ENCODE measurements at places on chromosomes 5 and 9. TPM values are rescaled to one million over a fixed set of nuclear protein-coding genes. Genes with fewer than 3 reads are reported as not detected.

GRCh38 chr9:20558566-20559016 lies 63.7 kb downstream of the MLLT3 start:
- H3K4me1 ChIP-seq = peaks cover 17% of the 10 kb centered on the region
- DNase-seq = no peak
- no peak overlapping the region for H3K27ac ChIP-seq
- no peak overlapping the region for H3K4me3 ChIP-seq
- H3K36me3 ChIP-seq = no peaks in the 10 kb centered on the region

DNA sequence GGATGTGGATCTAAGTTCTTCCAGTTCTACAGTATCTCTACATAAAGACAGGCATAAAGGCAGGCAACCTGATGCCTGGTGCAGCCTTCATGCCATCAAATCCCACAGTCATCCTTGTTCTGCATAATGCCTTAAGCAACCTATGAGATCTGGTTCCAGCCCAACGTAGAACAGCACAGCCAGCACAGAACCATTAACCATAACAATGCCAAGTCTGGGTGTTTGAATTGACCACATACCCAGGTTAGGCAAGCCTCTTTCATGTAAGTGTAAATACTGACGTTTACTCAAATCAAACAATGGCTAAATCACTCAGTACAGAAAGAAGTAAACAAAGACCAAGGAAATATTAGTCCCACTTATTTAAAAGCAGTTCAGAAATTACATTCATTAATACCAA lies 195.0 kb downstream of the ADAMTSL1 start:
- H3K4me1 ChIP-seq = no peaks in the 10 kb centered on the region
- no peak overlapping the region for H3K4me3 ChIP-seq

- peak overlapping the region; percentile 98 for H3K27ac ChIP-seq
- H3K36me3 ChIP-seq = peaks cover 18% of the 10 kb centered on the region
- no peak overlapping the region for H3K4me3 ChIP-seq
- DNase-seq = no peak
- no peaks in the 10 kb centered on the region for H3K27me3 ChIP-seq
These were observed 12.1 kb downstream of the FAM78A start for GRCh38 chr9:131264231-131264630.

- DNase-seq = no peak
- H3K27ac ChIP-seq = no peak overlapping the region
- H3K36me3 ChIP-seq = no peaks in the 10 kb centered on the region
- no peaks in the 10 kb centered on the region for H3K27me3 ChIP-seq
These were observed 199.8 kb downstream of the ZNF608 start for GRCh38 chr5:124546643-124547042.

- no peak for DNase-seq
- no peak overlapping the region for H3K27ac ChIP-seq
- H3K4me1 ChIP-seq = no peaks in the 10 kb centered on the region
- no peak overlapping the region for H3K4me3 ChIP-seq
- no peaks in the 10 kb centered on the region for H3K27me3 ChIP-seq
- no peaks in the 10 kb centered on the region for H3K36me3 ChIP-seq
These were observed 105.5 kb upstream of the PITX1 start for GRCh38 chr5:135139381-135140134.

The MAMDC2 gene
- 28.8 TPM for total RNA-seq

- H3K36me3 ChIP-seq = no peaks in the 10 kb centered on the region
- H3K27ac ChIP-seq = peak overlapping the region; percentile 6
- peak overlapping the region; percentile 30 for H3K4me3 ChIP-seq
These were observed 1.0 kb downstream of the BASP1 start for GRCh38 chr5:17218353-17219005.

- H3K4me1 ChIP-seq = no peaks in the 10 kb centered on the region
- H3K36me3 ChIP-seq = no peaks in the 10 kb centered on the region
- no peaks in the 10 kb centered on the region for H3K27me3 ChIP-seq
These were observed 8.1 kb downstream of the TAL2 start for GRCh38 chr9:105670315-105670714.

The GABRA1 gene
- not detected for total RNA-seq

GRCh38 chr5:114857941-114858551 lies 311.7 kb downstream of the TRIM36 start:
- no peaks in the 10 kb centered on the region for H3K27me3 ChIP-seq
- peak; percentile 61 for DNase-seq
- no peaks in the 10 kb centered on the region for H3K36me3 ChIP-seq
- no peak overlapping the region for H3K27ac ChIP-seq

The ISL1 gene
- not detected for total RNA-seq

The RXFP3 gene
- total RNA-seq = not detected

- peak within 1 kb of the TSS; percentile 47 for H3K4me3 ChIP-seq
- no peaks in the 10 kb centered on the region for H3K36me3 ChIP-seq
These were observed at the start of gene LHX2 for GRCh38 chr9:124011460-124012301. LHX2 (plus strand) TSS chr9:124011768; CDS start chr9:124012349, 581 bp downstream.

The ANKRD31 gene
- total RNA-seq = 0.08 TPM

DNA sequence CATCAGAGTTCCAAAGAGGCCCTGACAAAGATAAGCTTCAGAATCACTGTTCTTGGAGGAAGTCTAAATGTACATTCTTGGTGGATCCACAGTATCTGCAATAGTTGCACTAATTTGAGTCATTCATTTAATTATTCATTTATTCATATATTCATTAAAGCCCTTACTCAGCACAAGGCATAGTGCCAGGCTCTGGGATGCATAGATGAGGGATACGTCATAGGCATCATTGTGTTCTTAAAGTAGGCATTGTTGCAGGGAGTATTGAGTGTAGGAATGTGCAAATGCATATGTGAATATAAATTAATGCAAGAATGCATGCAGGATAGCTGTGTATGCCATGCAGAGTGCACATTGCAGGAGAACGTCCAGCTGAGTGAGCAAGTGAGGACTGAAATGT lies 100.7 kb downstream of the DRD1 start:
- no peaks in the 10 kb centered on the region for H3K27me3 ChIP-seq
- H3K27ac ChIP-seq = no peak overlapping the region
- no peaks in the 10 kb centered on the region for H3K36me3 ChIP-seq
- no peak overlapping the region for H3K4me3 ChIP-seq

DNA sequence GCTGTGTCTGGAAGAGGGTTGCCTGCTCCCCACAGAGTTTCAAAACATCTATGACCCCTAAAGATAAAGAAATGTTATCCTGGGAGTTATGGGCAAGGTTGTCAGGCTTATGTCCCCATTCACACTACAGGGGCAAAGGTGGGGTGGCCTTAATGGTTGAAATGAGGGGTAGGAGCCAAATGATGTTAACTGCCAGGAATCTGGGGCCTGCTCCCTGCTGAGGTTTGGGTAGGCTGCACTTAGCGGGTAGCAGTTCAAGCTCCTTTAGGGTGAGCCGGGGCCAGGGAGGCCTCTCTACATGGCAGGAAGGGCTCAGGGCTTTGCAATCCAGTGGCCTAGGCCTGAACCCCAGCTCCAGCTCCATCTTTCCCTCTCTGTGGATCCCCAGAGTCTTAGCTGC lies 3.0 kb downstream of the FGF18 start:
- peaks cover 36% of the 10 kb centered on the region for H3K4me1 ChIP-seq
- H3K36me3 ChIP-seq = no peaks in the 10 kb centered on the region
- DNase-seq = peak; percentile 55
- no peak overlapping the region for H3K27ac ChIP-seq
- H3K27me3 ChIP-seq = no peaks in the 10 kb centered on the region

DNA sequence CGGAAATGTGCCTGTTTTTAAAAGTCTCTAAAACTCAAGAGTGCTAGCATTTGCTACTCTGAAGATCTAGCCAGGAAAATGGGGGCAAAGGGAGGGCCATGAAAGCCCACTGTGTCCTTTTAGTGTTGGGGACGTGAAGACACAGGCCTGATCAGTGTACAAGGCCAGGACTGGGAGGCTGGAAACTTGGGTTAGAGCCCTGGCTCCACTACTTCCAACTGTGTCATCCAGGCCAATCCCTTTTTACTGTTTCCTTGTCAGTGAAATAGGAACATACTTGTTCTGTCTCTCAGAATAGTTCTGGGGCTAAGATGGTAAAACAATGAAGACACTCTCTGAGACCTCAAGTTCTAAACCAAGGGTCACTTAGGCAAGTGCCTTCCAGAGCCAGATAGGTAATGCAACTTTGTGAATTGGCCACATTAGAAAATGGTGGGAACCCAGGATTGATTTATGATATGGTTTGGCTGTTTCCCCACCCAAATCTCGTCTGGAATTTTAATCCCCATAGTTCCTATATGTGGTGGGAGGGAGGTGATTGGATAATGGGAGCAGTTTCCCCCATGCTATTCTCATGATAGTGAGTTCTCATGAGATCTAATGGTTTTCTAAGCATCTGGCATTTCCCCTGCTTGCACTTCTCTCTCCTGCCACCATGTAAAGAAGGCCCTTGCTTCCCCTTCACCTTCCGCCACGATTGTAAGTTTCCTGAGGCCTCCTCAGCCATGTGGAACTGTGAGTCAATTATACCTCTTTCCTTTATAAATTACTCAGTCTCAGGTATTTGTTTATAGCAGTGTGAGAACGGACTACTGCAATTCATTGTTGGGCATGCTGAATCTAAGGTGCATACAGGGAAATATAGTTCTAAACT lies 30.4 kb upstream of the B4GALT1 start:
- peak; percentile 77 for DNase-seq
- no peak overlapping the region for H3K4me3 ChIP-seq
- peak overlapping the region; percentile 70 for H3K27ac ChIP-seq
- no peaks in the 10 kb centered on the region for H3K36me3 ChIP-seq
- H3K27me3 ChIP-seq = no peaks in the 10 kb centered on the region

GRCh38 chr5:109936996-109937395 lies 247.3 kb downstream of the MAN2A1 start:
- no peaks in the 10 kb centered on the region for H3K27me3 ChIP-seq
- H3K4me1 ChIP-seq = no peaks in the 10 kb centered on the region
- no peak overlapping the region for H3K4me3 ChIP-seq
- DNase-seq = no peak

- no peak for DNase-seq
- no peaks in the 10 kb centered on the region for H3K36me3 ChIP-seq
- no peak overlapping the region for H3K4me3 ChIP-seq
These were observed 918.3 kb downstream of the NR2F1-AS1 start for GRCh38 chr5:92662741-92663140.

- H3K27ac ChIP-seq = no peak overlapping the region
- H3K36me3 ChIP-seq = no peaks in the 10 kb centered on the region
- H3K4me1 ChIP-seq = no peaks in the 10 kb centered on the region
These were observed 200.2 kb upstream of the TARS1 start for GRCh38 chr5:33240558-33240957.

- H3K4me3 ChIP-seq = no peak overlapping the region
- DNase-seq = no peak
- no peak overlapping the region for H3K27ac ChIP-seq
- no peaks in the 10 kb centered on the region for H3K4me1 ChIP-seq
These were observed 68.0 kb upstream of the FANCC start for GRCh38 chr9:95385521-95385920.

- no peak overlapping the region for H3K27ac ChIP-seq
- H3K4me1 ChIP-seq = no peaks in the 10 kb centered on the region
- no peaks in the 10 kb centered on the region for H3K27me3 ChIP-seq
- H3K4me3 ChIP-seq = no peak overlapping the region
- DNase-seq = no peak
These were observed 54.0 kb upstream of the HSPB3 start for GRCh38 chr5:54401515-54401914.

DNA sequence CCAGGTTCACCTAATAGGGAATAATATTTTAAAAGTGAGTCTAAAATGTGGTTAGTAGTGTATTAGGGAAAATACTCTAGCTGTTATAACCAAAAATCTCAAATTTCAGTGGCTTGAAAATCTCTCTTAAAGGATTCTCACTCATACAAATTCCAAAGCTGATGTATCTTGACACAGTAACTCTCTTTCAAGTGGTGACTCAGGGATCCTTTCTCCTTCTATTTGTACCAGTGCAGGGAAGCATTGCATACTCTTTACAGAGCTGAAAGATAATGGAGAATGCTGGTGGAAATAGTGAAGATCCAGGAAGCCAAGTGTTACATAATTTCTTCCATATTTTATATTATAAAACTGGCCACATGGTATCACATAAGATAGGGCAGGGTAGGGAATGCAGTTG lies 560.2 kb upstream of the CDH9 start:
- no peaks in the 10 kb centered on the region for H3K4me1 ChIP-seq
- no peak overlapping the region for H3K4me3 ChIP-seq
- H3K27me3 ChIP-seq = no peaks in the 10 kb centered on the region
- no peaks in the 10 kb centered on the region for H3K36me3 ChIP-seq
- DNase-seq = no peak

GRCh38 chr9:16143947-16144890 lies 591.4 kb downstream of the CCDC171 start:
- peaks cover 4% of the 10 kb centered on the region for H3K4me1 ChIP-seq
- H3K36me3 ChIP-seq = no peaks in the 10 kb centered on the region
- no peaks in the 10 kb centered on the region for H3K27me3 ChIP-seq
- no peak overlapping the region for H3K4me3 ChIP-seq

GRCh38 chr9:124551472-124552272 lies 44.5 kb upstream of the NR5A1 start:
- H3K4me1 ChIP-seq = no peaks in the 10 kb centered on the region
- no peak overlapping the region for H3K27ac ChIP-seq
- H3K36me3 ChIP-seq = no peaks in the 10 kb centered on the region
- DNase-seq = no peak
- H3K4me3 ChIP-seq = no peak overlapping the region

The IRX4 gene
- total RNA-seq = not detected

DNA sequence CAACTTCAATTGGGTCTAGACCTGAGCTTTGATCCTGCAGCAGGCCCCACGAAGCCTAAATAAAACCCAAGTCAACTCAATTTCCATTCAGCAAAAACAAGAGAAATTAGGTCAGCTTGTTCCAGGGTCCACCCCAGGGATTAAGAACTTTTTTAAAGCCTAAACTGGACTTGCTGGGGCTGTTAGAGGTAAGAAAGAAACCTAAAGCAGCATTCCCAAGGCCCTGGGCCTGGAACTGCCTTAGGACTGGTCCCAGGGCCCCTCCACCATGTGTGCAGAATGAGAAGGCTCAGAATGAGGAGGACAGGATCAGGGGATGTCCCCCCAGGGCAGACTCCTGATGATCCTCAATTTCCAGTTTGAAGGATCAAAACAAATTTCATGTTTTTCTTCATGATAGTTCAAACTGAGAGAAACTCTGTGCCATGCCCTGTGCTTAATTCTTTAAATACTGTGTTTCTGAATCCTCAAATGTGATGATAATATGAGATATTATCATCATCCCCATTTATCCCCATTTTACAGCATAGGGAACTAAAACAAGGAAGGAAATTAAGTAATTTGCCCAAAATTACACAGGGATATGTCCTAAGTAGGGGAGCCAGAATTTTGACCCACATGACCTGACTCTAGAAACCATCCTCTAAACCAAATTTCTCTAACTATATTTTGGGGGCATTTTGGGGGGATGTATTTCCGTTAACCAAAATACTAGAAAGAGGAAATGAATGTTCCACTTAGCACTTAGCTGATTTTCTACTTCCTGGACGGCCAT lies 64.5 kb downstream of the DENND1A start:
- peak overlapping the region; percentile 24 for H3K27ac ChIP-seq
- peaks cover 21% of the 10 kb centered on the region for H3K4me1 ChIP-seq
- H3K36me3 ChIP-seq = no peaks in the 10 kb centered on the region
- H3K4me3 ChIP-seq = no peak overlapping the region
- H3K27me3 ChIP-seq = no peaks in the 10 kb centered on the region

The SURF6 gene
- total RNA-seq = 13.6 TPM

The FAM240B gene
- not detected for total RNA-seq

DNA sequence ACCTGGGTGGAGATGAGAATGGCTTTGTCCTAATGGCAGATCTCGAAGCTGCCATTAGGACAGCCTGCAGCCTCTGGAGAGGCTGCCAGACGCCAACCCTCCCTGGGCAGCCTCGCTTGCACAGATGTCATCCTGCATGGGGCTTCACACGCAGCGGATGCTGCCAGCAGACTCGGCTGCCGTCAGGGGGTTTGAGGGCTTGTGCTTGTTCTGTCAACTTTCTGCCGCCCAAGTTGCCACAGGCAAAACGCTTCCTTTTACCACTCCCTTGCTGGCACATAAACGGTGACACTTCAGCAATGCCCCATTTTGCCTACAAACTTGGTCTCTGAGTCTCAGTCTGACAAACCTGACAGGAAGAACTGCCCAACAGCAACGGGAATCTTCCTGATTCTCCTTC lies 24.7 kb downstream of the DAP start:
- H3K4me3 ChIP-seq = no peak overlapping the region
- H3K27me3 ChIP-seq = no peaks in the 10 kb centered on the region
- H3K36me3 ChIP-seq = peaks cover 8% of the 10 kb centered on the region
- H3K27ac ChIP-seq = no peak overlapping the region
